ENCODE measurements at places on chromosomes 5 and 9. TPM values are rescaled to one million over a fixed set of nuclear protein-coding genes. Genes with fewer than 3 reads are reported as not detected.

GNA14 gene
- 12.2 TPM for polyA plus RNA-seq

FBXL7 gene
- 25.9 TPM for polyA plus RNA-seq

- no peak for DNase-seq
These were observed 48.3 kb downstream of the C9 start for GRCh38 chr5:39315995-39316394.

GRCh38 chr5:119080936-119081335 lies 10.0 kb downstream of the DMXL1 start:
- DNase-seq: no peak

DNA sequence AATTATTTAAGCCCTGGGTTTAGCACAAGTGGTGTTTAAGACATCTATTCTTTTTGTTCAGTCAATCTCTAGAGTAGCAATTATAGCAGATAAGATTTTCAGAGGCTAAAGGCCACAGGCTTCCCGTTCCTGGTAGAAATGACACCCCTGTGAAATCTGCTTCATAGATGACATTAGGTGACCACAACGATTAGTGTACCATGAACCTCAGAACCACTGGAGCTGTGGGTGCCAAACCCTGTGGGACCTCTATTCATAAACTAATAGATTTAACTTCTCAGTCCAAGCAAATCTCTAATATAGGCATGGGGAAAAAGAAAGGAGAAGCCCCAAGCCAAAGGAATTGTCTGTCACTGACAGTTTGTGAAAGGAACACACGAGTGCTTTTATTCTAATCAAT lies 207.4 kb downstream of the ARRDC3 start:
- no peak for DNase-seq
